A673 (cell line): ENCODE measurements at places on chromosomes 3 and 15. TPM values are rescaled to one million over a fixed set of nuclear protein-coding genes. Genes with fewer than 3 reads are reported as not detected.
A peak's percentile ranks its signal among the peaks of the same experiment; 100 is the strongest.

- no peak for DNase-seq
Measured at GRCh38 chr3:50587373-50587772, 18.1 kb downstream of the HEMK1 start.

DNA sequence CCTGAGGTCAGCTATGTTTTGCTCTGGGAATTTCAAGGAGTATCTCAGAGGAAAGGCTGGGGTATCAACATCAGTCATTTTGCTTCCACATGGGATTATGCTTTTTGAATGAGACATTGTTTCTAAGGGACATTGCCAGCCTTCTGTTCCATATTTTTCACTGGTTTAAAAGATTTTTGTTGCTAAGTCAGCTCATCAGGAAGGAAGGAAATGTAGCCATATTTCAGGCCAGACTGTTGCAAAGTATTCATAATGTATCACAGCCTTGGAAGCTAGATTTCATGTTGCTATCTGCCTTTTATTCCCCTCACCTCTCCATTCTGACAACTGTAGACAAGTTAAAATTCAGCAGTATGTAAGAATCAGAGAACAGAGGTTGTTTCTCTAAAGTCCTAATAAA lies 61.0 kb upstream of the CHRM5 start:
- no peak for DNase-seq

The PLA2G4D gene
- not detected in 2 replicates for total RNA-seq

DNA sequence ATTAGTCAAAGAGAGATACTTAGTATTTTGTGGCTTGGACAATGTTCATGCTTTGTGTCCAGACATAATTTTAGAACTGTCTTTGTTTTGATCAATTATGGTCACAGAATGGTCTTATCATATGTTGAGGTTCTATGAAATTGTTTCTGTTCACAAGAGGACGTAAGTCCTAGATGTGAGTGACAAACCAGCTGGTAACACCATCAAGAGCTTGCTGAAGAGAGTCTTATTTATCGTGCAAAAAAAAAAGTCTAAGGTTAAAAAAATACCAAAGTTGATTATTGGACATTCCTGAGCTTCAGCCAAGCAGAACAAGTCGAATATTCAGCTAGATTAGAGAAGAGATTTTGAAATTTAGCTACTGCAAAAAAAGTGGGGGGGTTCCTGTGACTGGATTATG lies 495.9 kb upstream of the NAALADL2 start:
- no peak for DNase-seq

DNA sequence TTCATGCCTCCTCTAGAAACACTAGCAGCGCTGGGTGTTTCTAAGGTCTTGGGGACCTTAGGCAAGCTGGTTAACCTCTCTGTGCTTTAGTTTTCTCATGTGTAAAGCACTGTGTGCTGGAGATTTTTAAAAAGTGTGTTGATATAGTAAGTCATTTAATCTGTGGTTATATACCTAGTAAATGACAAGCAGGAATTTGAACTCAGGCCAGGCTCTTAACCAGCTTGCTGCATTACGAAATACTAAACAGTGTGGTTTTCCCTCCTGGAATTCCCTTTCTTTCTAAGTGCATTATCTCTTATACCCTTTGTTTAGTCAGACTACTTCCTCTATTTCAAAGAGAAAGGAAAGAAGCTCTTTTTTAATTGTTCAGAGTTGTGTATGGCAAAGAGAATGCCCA lies 26.5 kb downstream of the NEO1 start:
- DNase-seq: peak; percentile 73

- no peak for DNase-seq
Measured at GRCh38 chr3:106184540-106185457, 316.0 kb upstream of the CBLB start.

DNA sequence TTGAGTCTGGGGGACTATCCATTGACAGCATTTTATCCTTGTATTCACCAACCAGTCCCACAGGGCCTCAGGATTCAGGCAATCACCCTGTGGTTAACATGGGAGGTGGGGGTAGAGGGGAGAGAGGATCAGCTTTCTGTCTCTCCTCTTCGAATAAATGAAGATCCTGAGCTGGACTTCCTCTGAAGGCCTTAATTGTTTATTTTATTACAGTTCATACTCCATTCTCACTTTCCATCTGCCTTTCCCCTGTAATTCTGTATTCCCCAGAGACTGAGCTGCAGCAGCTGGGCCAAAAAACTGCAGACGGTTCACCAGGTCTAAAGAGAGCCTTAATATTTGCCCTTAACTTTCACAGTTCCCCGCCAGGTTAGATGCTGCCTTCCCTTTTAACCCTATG lies 11.9 kb downstream of the TAGLN3 start:
- peak; percentile 43 for DNase-seq

- DNase-seq: no peak
Measured at GRCh38 chr3:56590814-56591213, 33.8 kb downstream of the CCDC66 start.
